ENCODE measurements at places on chromosomes 5 and 9.

DNA sequence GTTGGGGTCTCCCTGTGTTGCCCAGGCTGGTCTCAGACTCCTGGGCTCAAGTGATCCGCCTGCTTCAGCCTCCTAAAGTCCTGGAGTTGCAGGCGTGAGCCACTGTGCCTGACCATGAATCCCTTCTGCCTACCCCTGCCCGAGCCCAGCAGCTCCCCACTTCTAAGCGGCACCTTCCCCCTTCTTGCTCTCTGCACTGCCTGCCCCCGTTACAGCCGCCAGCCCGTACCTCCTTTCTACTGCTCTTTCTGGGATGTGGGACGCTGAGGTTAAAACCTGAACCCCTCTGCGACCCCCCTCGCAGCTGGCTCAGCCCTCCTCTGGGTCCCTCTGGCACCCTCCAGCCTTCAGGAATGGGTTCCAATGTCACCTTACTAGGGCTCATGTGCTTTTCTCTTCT is 249.6 kb downstream of the PBX3 start:
- no peak for DNase-seq

GRCh38 chr9:76200315-76200714 is 193.9 kb downstream of the RFK start:
- DNase-seq = no peak

DNA sequence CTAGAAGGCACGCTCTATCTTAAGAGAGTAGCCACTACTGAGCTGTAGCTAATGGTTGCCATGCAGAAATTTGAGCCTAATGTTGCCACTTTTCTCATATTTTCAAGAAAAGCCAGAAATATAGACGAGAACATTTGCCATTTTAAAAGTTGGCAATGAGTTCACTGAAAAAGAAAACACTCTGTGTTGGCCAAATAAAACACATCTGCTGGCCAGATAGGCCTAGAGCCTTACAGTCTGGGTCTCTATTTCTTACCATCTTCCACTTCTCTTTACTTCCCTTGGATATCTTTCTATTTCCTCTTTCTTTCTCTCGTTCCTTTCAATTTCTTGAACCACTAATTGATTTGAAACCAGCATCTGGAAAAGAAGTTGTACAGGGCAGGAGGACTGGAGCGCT is 36.6 kb upstream of the VCAN start:
- DNase-seq = no peak

GRCh38 chr5:88488561-88488960 is 219.9 kb upstream of the TMEM161B start:
- DNase-seq = no peak

DNA sequence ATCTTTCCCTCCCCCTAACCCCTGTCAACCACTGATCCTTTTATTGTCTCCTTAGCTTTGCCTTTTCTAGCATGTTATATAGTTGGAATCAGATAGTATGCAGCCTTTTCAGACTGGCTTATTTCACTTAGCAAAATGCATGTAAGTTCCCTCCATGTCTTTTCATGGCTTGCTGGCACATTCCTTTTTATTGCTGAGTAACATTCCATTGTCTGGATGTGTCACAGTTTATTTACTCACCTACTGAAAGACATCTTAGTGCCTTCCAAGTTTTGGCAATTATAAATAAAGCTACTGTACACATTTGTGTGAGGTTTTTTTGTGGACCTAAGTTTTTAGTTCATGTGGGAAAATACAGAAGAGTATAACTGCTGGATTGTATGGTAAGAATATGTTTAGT is 230.1 kb downstream of the PBX3 start:
- DNase-seq = no peak

- no peak for DNase-seq
Observed at GRCh38 chr9:121266356-121266755, 1.6 kb upstream of the GSN start.

DNA sequence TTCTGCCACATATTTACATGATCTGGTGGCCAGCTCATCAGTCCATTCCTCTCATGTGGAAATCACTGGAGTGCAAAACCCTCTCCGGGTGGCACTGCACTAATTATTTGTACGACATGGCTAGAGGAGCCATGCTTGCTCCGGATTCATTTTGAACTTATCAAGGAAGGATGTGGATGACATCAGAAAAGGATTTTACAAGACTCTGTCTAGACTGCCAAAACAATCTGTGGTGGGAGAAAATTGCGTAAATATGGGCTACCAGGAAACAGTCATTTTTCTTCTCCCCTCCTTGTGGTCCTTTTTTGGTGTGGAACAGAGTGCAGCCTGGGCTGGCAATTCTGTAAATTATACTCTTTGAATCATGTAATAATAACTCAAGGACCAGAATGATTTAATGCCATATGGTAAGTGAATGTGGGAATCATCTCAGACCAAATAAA is 123.4 kb upstream of the IFNE start:
- DNase-seq = no peak

DNA sequence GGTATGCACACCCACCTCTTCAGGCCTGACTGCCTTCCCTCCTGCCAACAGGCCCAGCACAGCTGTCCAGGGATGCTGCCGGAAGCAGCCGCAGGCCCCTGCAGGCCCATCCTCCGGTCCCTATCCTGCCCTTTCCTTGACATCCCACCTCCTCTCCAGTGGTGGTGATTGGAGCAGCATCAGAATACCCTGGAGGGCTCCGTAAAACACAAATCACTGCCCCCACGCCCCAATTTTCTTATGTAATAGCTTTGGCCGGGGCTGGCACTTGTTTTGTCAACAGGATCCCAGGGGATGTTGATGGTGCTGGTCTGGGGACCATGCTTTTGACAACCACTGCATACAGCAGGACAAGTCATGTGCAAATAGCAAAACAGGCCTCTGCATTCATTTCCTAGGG is 274.5 kb downstream of the GADD45G start:
- no peak for DNase-seq

DNA sequence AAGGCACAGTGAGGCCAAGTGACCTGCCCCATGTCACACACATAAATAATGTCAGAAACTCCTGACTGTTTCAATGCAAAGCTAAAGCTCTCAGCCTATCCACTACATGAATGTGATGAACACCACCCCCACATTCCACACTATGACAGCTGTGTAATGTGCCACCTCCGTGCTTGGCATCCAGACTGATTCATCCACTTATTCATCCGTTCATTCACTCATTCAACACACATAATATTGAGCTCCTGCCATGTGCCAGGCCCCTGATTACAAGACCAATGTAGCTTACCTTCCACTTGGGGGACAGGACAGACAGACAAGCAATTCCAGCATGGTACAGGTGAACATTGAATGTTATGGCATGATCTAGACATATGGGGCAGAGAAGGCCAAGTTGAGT is 46.2 kb upstream of the FABP6 start:
- DNase-seq = no peak

DNA sequence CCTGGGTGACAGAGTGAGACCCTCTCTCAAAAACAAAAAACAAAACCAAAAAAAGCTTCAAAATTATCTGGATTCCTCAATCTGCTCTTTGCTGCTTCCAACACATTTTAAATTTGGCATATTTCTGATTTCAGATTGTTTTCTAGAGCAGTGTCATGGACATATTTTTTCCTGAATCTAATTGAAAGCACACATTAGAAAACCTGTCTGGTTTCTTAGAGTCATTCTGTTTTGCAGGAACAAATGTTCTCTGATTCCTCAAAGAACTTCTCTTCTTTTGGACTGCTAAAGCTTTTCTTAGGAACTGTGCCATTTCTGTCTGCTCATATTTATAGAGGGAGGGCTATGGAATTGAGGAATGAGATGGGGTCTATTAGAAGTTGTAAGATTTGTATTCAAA is 81.6 kb downstream of the RAI14 start:
- no peak for DNase-seq

GRCh38 chr9:129900263-129901027 is 65.2 kb downstream of the USP20 start:
- DNase-seq = no peak

- DNase-seq = no peak
Observed at GRCh38 chr5:128406803-128407202, 131.2 kb downstream of the FBN2 start.

DNA sequence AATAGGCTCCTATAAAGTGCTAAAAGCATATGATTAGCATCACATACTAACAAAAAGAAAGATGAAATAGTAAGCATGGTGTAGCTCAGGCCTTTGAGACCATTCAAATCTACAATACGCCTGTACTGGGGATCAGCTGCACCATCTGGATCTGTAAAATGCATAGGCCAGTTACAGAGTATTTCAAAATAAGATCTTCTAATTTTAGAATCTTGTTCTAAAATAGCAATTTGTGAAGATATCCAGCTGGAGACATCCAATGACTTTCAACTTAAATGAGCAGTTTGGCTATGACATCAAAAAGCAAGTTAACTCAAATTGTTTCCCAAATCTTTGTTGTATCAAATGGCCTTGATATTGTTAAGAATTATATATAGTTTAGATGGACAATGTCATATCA is 386.3 kb downstream of the MRPS30 start:
- no peak for DNase-seq

- DNase-seq = no peak
Observed at GRCh38 chr5:109413458-109413857, 3.7 kb upstream of the PJA2 start.

DNA sequence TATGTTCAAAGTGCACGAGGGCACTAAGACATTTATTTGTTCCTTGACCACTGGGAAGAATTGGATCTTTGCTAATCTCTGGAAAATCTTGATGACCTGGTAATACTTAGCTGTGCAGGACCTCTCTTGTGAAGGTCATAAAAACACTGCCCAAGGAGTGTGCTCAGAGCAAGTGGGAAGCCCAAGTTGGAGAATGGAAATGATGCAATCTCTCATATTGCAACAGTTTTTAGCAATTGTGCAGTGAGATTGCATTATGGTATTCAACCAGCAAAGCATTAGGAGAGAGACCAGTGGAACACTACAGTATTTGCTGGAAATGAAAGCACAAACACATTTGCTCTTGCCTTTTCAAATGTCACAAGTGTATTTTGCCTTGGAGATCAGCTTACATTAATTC is 34.5 kb downstream of the TXNDC8 start:
- DNase-seq = no peak

DNA sequence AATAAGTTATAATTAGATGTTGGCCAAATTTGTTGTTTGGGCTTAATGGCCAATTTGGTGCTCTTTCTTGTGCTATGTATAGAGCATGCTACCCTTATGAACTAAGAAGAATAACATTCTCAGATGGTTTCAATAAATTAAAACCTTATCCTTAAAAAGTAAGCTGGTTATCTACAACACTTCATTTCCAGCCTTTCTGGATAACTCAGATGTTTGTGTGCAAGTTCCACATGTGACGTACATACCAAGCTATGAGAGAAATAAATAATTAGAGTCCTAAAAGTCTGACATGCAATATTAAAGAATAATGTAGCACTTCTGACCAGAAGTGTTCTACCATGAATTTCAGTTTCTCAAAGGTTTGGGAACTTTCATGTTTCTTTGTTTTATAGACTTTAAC is 11.7 kb downstream of the MTREX start:
- DNase-seq = no peak

- DNase-seq = no peak
Observed at GRCh38 chr5:109196823-109197160, 213.0 kb downstream of the PJA2 start.

GRCh38 chr5:168073991-168074800 is 217.2 kb upstream of the WWC1 start:
- no peak for DNase-seq

DNA sequence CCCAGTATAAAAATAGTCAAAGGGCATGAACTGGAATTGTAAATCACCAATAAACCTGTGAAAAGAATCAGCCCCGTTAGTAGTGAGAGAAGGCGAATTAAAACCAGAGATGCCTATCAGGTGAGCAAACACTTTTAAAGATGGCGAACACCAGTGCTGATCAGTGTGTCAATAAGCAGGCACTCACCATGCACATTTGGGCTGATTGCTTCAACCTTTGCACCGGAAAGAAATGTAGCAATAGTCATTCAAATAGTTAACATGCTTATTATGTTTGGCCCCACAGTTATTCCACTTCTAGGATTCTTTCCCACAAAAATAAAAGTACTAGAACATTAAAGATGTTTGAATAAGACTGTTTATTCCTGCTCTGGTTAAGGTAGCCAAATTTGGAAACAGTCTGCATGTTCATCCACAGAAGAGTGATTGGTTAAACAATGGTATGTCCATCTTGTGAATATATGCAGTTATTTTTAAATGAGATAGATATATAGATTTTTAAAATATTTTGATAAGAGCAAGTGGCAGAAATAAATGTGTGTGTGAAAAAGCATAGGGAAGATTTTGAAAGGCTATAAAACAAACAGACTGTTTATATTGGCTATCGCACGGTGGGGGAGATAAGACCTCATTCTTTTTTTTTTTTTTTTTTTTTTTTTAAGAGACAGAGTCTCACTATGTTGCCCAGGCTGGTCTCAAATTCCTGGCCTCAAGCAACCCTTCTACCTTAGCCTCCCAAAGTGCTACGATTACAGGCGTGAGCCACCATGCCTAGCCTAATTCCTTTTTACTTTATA is 112.2 kb downstream of the PIP5K1B start:
- no peak for DNase-seq

GRCh38 chr5:163362840-163363371 is 74.5 kb upstream of the CCNG1 start:
- peak; percentile 53 for DNase-seq
